ENCODE measurements at places on chromosomes 13 and 19.

DNA sequence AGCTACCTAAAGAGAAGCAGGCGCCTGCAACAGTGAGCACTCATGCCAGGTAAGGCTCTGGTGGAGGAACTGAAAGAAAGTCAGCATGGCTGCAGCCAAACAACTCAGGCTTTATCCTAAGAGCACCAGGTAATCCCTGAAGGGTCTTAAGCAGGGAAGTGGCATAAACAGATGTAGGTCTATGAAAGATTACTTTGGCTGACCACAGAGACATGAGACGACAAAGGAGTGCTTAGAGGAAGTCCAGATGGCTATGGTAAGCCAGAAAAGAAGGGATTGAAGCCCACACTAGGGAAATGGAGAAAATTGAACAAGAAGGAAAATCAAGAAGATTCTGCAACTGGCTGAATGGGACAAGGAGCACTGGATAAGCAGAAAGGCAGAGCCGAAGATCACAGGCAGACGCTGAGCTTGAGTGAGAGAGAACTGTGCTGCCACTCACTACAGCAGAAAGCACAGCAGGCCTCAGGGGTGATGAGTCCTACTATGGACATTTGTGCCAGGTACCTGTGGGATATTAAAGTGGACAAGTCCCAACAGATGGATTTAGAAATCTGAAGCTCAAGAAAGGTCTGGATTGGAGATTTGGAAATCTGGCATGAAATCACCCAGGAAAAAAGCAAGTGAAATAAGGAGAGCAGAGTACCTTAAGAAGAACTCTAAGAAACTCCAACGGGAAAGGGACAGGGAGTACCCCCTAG is 4.2 kb downstream of the RCBTB1 start:
- DNase-seq: no peak

DNA sequence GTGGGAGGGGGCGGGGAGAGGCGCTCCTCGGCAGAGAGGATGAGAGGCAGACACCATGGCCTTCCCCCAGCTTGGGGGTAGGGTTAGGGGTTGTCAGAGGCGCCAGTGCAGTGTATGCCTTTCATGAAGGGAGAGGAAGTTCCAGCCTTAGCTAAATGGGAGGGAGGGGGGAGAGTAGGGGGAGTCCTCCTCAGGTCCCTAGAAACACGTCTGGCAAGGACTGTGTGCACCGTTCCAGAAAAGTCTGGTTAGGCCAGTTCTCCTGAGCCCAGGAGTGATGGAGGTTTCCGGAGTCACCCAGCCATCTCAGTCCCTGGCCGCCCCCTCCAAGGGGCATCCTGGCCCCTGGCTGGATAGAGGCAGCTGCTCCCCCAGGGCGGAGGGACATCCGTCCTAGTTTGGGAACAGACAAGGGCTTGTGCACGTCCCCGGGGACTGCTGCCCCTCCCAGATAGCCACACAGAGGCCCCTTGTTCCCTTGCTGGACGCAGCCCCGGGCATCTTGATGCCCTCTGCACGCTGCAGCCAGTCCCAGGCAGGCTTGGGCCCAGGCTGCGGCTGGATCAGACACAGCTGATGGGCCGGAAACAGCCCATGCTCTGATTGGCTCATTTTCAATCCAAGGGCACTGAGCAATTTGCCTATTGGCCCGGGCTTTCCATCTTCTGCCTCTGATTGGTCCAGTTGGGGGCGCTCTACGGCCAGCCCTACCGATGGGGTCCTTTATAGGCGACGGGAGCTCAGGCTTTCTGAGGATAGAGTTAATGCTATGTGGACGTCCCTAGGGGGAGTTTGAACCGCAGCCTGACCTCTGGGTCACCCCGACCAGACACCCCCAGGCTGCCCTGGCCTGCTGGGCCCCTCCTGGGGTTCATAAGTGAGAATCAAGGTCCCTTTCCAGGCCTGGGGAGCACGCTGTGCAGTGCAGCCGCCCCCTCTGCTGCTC is 3.8 kb downstream of the S1PR2 start:
- DNase-seq: no peak

- no peak for DNase-seq
Measured at GRCh38 chr13:112804374-112804773, 114.5 kb downstream of the ATP11A start.

GRCh38 chr13:21095311-21095710 is 33.9 kb upstream of the LATS2 start:
- DNase-seq: no peak

DNA sequence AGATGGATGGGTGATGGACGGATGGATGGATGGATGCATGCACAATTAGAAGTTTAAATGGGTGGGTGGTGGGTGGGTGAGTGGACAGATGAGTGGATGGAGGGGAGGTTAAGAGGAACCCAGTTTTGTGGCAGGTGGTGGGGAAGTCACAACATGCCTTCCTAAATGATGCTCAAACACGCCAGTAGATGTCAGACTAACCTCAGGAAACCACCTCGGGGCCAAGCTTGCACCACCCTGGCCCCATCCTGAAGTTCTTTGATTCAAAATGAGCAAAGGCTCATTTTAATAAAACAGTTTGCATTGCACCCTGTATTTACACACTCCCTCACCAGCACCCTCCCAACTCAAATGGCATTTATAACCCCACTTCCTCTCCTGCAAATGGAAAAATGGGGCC is 91.4 kb upstream of the CACNA1A start:
- peak; percentile 3 for DNase-seq

DNA sequence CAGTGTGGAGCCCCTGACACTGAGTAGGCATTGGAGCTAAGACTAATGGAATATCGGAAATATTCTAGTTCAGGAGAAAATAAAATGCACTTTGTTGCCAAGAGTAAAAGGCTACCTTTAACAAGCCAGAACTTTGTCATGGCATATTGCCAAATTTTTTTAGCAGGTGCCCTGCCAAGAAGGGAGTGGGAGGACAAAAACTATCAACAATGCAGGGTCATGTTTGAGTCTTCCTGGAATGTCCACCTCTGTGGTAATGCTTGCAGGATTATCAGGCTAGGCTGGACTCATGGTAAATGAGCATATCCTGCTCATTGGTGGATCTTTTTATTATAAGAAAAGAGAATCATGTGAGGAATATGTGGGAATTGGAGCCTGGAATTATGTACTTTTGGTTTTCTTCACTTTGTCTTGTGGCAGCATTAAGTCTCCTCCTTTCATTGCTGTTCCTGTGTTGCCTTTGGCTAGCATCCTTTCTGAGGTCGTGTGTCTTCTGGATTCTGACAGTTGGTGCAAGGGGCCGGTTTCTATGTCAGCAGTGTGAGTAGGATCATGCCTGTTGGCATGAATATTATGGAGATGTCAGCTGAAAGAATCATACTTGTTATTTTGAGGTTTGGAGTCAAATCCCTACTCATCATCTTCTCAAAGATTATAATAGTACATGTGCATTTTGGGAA is 122.9 kb upstream of the SPRY2 start:
- DNase-seq: no peak

- DNase-seq: no peak
Measured at GRCh38 chr19:44284968-44285367, 19.9 kb downstream of the ZNF235 start.

GRCh38 chr13:25225970-25226369 is 53.9 kb upstream of the AMER2 start:
- no peak for DNase-seq

GRCh38 chr13:106462710-106463109 is 72.8 kb downstream of the EFNB2 start:
- DNase-seq: no peak

- DNase-seq: no peak
Measured at GRCh38 chr19:14015524-14016035, 9.5 kb upstream of the RFX1 start.

DNA sequence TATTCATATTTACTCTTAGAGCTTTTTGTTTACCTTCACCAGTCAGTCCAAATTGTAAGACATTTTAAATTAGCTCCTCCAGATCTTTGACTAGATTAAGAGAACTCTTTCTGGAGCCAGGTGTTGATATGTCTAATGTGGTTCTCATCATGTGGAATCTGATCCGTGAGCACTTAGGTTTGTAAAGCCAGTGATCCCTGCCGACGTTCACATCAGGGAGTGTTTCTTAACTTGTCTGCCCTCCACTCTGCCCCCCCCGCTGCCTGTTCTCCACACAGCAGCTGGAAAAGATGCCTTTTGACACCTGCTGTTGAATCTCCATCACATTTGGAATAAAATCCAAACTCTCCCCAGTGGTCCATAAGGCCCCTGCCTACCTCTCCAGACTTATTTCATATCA is 17.7 kb downstream of the METTL21C start:
- no peak for DNase-seq

- DNase-seq: no peak
Measured at GRCh38 chr13:105491345-105491744, 1044.1 kb downstream of the EFNB2 start.

DNA sequence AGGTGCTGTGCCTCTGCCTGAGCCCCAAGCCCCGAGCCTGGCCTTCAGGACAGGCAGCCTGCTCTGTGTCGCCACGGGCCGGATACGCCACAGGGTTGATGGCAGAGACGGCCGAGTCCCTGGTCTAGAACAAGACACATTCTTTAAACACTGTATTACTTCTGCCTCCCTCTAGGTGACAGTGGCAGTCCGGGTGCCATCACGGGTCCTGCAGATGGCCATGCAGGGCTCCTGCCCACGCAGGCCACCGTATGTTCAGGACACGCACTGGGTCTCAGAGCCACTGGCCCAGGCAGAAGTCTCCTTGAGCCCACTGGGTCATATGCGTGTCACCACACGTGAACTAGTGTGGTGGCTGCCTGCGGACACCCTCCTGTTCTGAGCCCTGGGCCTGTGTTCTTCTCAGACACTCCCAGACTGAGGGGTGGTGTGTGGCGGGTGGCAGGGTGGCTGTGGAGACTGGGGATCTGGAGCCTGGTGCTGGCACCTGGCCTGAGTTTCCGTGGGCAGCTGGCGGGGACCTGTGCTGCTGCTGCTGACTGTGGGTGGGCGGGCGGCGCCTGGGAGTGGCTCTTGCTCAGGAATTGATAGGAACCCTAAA is 4.4 kb downstream of the PLEKHJ1 start:
- DNase-seq: no peak

DNA sequence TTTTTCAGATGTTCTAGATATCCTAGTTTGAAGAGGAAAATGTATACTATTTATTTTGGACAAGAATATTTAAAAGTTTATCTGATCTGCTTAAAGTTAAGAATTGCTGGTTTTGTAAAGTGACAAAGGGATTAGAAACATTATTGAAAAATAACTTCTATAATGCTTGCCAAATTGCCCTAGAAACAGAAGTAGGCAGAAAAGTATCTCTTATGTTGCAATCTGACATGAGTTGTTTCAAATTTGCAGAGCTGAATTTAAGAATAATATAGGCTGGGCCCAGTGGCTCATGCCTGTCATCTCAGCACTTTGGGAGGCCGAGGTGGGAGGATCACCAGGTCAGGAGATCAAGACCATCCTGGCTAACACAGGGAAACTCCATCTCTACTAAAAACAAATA is 777.1 kb downstream of the LIG4 start:
- DNase-seq: no peak

DNA sequence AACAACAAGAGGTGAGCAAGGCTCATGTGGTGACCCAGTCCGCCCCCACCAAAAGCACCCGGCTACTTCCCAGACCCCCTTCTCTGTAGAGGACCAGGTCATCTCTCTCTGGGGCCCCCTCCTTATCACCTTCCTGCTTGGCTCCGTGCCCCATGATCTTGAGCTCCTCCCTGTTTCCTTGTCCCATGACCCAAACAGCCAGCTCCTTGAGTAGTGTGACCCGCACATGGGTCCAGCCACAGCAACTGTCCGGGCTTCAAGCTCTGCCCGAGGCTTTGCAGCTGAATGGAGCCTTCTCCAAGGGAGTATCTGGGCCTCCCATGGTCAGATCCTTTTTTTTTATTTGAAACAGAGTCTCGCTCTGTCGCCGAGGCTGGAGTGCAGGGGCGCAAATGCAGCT is 61.8 kb downstream of the MYO9B start:
- DNase-seq: no peak

DNA sequence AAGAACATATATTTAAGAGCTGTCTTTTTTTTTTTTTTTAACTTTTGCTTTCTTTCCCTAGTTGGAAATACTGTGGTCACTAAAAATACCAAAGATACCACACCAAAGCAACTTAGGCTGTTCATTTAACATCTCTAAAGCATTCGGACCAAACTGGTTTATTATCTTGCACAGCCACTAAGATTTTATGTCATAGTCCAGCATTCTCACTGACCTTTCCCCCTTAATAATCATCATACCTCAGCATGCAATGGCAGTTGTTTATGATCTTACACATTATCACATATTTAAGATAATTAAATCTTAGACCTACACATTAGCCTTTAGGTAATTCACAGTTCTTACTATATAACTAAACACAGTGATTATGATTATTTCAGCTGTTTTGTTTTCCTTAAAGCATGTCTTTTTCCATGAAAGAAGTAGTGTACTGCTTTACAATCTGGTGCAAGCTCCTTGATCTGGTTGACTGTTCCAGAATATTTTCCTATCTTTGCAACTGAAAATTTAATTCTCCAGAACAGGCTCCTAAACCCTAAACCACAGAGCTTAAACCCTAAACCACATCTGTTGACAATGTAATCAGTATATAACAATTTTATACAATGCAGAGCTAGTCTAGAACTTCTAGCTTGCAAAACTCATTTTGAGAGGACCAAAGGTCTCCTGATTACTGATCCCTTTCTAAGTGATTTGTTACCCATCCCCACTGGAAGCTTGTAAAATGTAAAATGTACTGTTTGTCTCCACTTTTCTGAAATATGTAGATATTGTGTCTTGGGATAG is 74.2 kb downstream of the CDK8 start:
- DNase-seq: no peak
